ENCODE measurements at places on chromosomes 1 and 21.

- no peak for DNase-seq
Observed at GRCh38 chr1:175984813-175985212, 222.3 kb downstream of the COP1 start.

- DNase-seq = no peak
Observed at GRCh38 chr21:34116569-34116968, 43.2 kb downstream of the MRPS6 start.

DNA sequence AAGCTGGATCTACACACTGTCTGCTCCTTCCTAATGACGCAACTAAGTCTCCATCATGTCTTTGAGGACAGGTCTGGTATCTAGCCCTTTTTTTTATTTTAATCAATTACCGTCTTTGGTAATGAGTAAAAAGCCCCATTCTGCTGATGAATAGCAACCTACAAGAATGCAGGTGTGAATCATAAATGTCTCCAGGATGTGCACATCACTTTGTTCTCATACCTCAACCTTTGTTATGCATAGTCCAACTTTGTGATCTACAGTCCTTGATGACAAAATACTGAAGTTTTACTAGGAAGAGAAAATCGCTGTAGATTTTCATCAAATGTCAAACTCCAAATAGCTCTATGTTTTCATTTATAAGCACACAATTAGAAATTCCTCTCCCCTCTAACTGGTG is 39.3 kb downstream of the PLPPR5 start:
- no peak for DNase-seq

GRCh38 chr1:3029481-3029961 is 8.3 kb downstream of the ACTRT2 start:
- no peak for DNase-seq

- DNase-seq = no peak
Observed at GRCh38 chr1:224188286-224188685, 5.2 kb downstream of the DEGS1 start.

- DNase-seq = no peak
Observed at GRCh38 chr1:108142258-108142657, 57.9 kb downstream of the SLC25A24 start.

DNA sequence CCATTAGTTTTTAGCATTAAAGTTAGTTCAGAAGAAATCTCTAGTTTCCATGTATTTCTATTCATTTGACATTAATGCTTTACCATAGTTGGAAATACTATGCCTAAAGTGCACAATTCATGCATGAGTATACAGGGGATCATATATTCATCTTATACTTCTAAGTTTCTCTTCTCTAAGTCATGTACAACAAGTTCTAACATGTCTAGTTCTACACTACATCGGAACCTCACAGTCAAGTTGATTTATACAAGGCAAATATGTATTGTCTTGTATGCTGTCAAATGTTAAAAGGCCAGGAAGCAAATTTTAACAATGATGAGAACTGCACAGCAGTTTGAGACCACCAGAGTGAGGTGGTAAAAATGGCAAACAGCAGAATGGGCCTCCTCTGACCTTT is 22.9 kb upstream of the MOB3C start:
- DNase-seq = no peak

DNA sequence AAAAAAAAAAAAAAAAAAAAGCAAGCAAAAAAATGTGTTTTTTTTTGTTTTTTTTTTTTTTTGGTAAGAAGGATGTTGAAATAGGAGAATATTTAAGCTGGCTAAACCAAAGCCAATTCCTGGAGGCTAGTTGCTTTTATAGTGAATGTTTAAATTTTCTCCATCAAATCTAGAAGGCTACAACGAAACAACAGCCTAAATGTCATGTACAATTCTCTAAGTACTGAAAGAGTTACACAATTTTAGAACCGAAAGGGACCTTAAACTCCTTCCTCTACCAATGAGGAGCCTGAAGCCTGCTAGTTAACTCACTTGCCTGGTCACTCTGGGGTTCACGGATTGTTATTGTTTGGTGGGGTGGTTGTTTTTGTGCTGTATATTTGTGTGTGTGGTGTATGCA is 3.5 kb downstream of the WLS start:
- no peak for DNase-seq

GRCh38 chr21:14968029-14968428 is 96.8 kb downstream of the NRIP1 start:
- no peak for DNase-seq

DNA sequence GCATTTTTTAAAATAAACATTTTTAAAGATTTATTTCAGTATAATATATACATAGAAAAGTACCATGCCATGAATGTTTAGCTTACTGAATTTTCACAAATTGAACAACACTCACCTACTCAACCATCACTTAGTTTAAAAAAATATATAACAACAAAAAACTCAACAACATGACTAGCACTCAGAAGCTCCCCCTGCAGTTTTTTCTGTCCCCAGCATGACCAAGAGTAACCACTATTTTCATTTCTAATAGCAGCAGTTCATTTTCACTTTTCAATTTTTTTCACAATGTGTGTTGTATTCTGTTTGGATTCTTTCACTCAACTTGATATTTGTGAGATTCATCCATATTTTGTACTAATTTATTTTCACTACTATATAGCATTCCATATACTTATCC is 162.3 kb upstream of the POGK start:
- DNase-seq = no peak

- no peak for DNase-seq
Observed at GRCh38 chr1:115088871-115089419, 358 bp downstream of the TSPAN2 start.

DNA sequence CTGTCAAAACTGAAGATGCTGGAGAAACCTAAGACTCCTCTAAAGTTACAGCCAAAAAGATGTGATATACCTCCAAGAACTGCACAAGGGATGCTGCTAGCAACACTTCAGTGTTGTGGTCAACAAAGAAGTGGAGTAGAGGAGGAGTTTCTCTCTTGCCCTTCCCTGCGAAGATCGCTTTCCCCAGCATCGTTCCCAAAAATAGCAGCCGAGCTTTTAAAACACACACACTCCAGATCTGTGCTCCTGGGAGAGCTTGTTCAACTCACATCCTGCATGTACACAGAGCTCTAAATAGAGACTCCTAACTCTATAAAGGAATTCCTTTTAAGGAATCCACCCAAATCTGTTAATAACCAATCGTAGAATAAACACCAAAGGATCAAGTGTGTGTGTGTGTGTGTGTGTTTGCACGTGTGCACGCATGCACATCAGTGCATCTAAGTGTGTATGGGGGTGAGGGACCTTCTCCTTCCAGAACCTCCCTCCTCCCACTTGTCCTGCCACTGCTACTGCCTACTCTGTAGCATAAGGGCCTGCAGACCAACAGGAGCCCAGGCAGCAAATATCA is 58.5 kb downstream of the PSMG1 start:
- no peak for DNase-seq

DNA sequence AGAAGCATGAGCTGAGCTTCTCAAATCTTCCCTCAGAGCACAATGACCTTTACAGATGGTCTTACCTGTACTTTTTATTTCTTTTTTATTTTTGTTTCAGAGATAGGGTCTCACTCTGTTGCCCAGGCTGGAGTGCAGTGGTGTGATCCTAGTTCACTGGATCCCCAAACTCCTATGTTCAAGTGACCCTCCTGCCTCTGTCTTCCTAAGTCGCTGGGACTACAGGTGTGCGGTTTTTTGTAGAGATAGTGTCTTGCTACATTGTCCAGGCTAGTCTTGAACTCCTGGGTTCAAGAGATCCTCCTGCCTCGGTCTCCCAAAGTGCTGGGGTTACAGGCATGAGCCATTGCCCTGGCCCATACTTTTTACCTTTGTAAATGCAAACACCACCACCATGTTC is 56.0 kb upstream of the LPGAT1 start:
- no peak for DNase-seq

- DNase-seq = no peak
Observed at GRCh38 chr1:205944525-205944924, 1.3 kb upstream of the SLC26A9 start.

GRCh38 chr1:90970208-90970607 is 51.6 kb downstream of the ZNF644 start:
- no peak for DNase-seq

DNA sequence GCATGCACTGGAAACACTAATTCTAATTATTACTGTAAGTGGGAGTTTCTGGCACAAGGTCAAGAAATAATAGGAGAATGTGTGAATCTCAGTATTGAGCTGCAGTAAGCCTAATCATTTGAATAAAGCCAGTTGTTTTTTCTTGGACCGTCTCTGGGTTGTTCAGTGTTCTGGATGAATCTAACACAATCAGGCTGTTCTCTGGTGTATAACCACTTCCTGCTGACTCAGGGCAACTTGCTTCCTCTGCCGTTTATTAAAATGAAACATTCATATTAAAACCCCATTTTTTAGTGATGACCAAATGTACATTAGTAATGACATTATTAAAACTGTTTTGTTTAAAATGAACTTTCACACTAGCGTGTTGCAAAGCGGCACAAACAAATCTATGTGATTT is 273.1 kb upstream of the SNX7 start:
- no peak for DNase-seq

DNA sequence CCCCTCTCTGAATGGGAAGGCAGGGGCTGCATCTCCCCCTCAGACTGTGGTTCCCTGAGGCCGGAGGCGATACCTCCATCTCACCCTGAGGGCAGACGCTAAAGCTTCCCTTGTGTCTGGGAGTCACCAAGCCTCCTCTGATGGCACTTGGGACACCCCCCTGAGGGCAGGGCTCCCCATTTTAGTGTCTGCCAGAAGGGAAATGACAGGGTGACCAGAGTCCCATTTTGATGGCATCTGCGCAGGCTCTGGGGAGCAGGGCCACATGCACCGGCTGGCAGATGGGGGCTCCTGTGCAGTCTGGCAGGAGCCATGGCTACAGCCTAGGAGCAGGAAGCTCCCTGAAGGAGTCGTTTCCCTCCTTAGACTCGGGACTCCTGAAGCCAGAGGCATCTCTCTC is 1.7 kb downstream of the S100A2 start:
- no peak for DNase-seq

- no peak for DNase-seq
Observed at GRCh38 chr1:75392278-75392677, 218.6 kb downstream of the SLC44A5 start.

DNA sequence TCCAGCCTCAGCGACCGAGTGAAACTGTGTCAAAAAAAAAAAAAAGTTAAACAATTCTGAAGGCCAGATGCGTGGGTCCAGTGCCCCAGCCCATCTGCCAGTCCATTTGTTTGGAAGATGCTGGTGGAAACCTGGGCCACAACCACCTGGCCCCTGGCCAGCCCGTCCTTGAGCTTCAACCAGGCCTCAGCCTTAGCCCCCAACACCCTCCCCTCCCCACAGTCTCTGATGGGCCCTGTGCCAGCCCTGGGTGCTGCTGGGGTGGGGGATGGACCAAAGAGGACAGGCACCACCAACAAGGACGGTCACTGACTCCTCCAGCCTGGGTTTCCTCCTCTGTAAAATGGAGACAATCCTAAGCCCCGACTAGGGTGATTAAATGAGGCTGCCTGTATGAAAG is 19.6 kb upstream of the PLEKHG5 start:
- DNase-seq = no peak

- DNase-seq = no peak
Observed at GRCh38 chr21:29826386-29826785, 113.4 kb downstream of the GRIK1 start.

DNA sequence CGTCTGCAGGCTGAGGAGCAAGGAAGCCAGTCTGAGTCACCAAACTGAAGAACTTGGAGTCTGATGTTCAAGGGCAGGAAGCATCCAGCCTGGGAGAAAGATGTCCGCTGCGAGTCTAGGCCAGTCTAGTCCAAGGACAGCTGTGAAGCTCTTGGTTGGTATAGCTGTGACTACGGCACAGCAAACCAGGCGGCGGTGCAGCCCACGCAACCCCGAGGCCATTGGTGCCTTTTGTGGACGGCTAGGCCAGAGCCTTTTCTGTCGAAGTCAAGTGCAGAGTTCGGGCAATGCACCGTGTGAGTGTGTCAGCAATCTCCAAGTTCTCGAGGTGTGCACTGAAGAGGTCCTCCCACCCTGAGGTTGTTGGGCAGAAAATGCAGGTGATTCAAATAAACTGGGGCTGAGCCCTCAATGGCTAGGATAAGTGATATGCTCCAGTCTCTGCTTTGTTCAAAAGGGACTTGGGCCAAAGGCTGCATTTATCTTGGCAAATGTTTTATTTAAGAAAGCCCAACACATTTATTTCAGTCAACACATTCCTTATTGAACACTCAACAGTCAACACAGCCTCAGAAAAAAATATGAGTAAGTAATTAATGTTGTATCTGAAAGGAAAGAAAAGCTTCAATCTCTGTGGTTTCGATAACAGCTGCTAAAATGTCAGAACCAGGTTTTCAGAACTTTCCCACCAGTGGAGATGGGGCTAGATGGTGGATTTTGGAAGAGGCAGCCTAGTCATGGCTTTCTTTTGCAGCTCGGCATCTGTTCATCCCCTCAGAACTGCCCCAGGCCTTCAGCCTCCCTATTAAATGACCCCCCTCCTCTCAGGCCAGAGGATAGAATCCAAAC is 78.1 kb upstream of the COX20 start:
- DNase-seq = no peak

GRCh38 chr1:45552331-45552730 is 1.7 kb downstream of the AKR1A1 start:
- DNase-seq = no peak

DNA sequence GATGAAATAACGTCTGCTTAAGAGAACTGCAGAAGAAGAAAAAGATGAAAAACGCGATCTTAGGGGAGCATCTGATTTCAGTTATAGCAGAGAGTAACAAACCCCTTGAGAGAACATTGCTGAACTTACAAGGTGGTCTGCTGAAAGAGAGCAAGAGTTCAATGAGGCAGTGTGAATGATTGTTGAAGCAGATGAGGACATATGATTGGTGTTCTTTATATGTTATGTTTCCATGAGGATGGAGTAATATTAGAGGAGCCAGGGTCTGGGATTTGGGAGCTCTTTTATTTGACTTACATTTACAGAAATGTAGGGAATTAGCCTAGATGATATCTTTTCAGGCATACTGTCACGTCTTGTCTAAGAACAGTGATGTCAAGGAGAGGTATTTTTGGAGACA is 1302.0 kb downstream of the KCNT2 start:
- no peak for DNase-seq

GRCh38 chr1:106912131-106912530 is 144.3 kb upstream of the PRMT6 start:
- no peak for DNase-seq

DNA sequence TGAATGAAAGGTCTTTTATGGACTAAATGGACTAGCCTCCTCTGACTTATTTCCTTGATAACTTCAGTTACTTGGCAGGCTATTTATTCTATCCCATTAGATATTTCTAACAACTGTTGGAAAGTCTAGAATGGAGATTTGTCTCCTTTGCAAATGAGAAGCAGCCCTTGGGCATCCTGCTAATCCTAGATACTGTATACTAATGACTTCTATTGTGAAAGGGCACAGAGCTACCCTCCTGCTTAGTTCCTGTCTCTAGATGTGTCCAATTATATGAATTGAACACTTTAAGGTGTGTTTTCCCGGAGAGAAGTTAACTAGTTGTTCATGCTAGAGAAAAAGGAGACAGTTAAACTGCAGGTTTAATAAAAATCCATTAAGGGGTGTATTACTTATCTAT is 10.2 kb upstream of the NCMAP start:
- DNase-seq = no peak
